ENCODE measurements at places on chromosomes 3 and 15.

- no peak for DNase-seq
These were observed 545.5 kb downstream of the ZPLD1 start for GRCh38 chr3:102980355-102980696.

GRCh38 chr3:32249184-32249782 is 10.8 kb downstream of the CMTM8 start:
- no peak for DNase-seq

GRCh38 chr15:75641179-75641503 is 1.1 kb upstream of the IMP3 start:
- DNase-seq: no peak

- DNase-seq: no peak
These were observed 88.8 kb downstream of the IGF1R start for GRCh38 chr15:98737159-98737558.

DNA sequence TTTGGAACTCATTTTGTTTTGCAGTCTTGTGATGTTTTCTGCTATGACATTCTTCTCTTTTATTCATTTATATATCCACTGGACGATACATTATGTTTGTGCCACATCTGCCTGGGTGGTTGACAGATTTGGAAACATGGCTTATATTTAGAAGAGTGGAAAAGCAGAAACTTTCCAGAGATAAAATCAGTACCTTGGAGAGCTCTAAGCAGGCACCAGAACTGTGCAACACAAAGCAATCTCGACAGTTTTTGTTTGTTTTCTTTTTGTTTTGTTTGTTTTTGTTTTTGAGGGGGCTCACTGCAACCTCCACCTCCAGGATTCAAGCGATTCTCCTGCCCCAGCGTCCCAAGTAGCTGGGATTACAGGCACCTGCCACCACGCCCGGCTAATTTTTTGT is 45.5 kb downstream of the SYN2 start:
- DNase-seq: no peak

DNA sequence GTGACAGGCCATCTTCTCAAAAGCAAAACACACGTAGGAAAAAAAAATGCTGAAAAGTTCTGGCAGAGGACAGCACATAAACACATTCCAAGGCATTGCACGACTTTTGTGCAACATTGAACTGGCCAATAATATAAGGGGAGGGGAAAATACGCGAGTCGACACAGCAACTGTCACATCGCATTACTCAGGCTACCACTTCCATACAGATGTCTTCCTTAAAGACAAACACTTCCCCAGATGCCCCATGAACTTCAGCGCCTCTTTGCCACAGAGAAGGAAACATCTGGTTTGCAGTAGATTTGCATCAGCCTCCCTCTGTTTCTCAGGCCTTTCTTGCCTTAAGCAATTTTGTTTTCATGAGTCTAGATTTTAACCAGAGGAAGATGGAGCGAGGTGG is 144.4 kb upstream of the IGF1R start:
- DNase-seq: no peak

- no peak for DNase-seq
These were observed 399.9 kb downstream of the PDCD6IP start for GRCh38 chr3:34198309-34198708.

- no peak for DNase-seq
These were observed 16.5 kb downstream of the SEMA3G start for GRCh38 chr3:52428151-52429005.

GRCh38 chr3:50261505-50261904 is 7.4 kb upstream of the SEMA3B start:
- DNase-seq: no peak

GRCh38 chr3:3714572-3714971 is 84.7 kb upstream of the LRRN1 start:
- no peak for DNase-seq
